ENCODE measurements at places on chromosomes 2 and 18.

GRCh38 chr2:20757405-20758090 lies 65.4 kb downstream of the LDAH start:
- DNase-seq: no peak

- DNase-seq: no peak
These were observed 53.1 kb downstream of the TMEM18 start for GRCh38 chr2:624096-624495.

DNA sequence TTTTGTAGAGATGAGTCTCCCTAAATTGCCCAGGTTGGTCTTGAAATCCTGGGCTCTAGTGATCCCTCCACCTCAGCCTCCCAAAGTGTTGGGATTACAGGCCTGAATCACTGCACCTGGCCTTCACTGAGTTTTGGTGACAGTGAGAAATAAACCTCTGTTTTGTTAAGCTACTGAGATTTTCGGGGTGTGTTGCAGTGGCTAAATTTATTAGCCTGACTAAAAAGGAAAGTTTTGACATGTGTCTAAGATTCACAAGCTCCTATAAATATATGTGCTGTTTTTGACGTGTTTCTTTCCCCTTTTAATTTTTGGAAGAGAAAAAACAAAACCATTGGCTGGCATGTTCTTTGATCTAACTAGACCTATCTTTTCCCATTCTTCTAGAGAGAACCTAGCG lies 190.5 kb upstream of the MC4R start:
- no peak for DNase-seq

DNA sequence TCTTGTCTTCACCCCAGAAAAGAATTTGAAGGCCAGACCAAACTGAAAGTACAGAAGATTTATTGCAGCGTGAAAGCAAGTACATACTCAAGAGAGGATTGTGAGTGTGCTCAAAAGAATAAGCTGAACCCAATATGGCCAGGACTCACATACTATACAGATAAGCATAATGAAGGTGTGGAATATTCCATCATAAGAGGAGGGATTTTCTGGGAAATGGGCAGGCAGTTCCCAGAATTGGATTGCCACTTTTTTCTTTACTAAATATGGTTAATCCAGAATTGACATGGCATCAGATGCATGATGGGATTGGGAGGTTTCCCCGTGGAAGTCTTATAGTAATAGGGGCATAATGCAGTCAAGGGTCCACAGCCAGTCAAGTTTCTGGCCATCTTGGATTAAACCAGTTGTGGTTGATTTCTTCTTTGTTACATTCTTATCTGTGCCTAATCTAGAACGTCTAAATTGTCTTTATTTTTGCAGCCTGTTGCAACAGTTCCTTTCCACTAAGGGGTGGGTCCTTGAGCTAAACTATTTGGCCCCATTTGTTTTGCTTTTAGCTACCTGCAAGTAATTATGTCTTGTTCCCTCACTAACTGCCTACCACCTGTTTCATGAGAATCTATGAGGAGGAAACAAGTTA lies 9.0 kb downstream of the SP140L start:
- no peak for DNase-seq

DNA sequence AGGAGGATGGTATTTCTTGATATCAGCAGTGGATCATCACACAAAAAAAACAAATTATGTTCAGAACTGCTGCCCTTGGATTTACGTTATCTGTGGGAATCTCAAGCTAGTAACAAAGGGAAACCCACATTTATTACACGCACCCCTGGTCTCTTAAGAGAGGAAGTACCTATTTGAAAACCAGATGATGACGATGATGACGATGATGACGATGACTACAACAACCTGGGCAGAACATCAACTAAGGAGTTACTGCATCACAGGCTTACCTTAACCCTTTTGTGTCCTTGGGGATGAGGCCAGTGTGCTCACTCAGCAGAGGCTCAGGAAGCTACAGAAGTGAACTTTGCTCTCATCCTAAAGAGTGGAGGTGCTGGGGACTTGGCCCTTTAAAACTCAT lies 169.4 kb downstream of the FSHR start:
- no peak for DNase-seq

- no peak for DNase-seq
These were observed 153.5 kb downstream of the PRPF40A start for GRCh38 chr2:152563764-152564163.

DNA sequence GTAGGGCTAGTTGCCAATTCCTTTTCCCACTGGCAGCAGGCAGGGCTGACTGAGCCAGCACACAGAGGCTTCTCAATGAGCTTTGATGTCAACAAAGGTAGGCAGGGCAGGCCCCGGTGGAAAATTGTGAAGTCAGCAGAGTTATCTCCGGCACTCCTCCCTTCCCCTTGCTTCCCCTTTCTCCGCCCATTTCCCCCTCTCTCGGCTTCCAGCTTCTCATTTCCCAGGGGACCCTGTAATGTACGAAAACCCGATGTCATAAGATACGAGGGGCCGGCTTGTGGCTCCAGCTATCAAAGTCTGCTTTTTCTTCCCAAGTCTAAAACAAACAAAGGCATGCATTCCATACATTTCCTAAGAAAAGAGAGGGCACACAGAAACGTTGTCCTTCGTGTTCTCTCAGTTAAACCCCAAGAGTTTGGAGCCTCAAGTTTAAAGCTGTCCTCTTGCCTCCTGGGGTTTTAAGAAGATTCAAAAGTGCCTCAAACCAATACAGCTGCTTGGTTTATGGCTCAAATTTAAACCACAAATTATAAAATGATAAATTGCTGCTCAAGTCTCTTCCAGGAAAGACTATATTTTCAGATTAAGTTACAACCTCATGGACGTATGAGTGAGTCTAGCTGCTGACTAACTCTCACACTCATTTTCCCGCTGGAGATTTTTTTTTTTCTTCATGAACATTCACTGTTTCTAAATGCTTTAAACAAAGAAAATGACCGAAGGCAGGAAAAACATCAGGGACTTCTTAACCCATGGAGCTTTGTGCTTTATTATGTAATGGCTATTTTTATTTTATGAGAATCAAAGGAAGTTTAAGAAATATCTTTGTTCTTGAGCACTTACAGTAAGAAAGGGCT lies 27.2 kb upstream of the EML4 start:
- no peak for DNase-seq

DNA sequence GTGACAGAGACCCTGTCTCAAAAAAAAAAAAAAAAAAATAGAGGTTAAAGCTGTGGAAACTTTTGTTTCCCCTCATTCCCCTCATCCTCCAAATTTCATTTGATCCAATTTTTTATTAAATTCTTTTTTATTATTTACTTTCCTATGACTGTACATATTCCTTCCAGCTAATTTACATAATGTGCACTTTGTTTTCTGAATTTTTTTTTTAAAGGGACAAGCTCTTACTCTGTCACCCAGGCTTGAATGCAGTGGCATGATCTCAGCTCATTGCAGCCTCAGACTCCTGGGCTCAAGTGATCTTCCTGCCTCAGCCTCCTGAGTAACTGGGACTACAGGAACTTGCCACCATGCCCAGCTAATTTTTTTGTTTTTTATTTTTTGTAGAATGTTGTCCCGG lies 10.3 kb downstream of the ANKAR start:
- DNase-seq: no peak

DNA sequence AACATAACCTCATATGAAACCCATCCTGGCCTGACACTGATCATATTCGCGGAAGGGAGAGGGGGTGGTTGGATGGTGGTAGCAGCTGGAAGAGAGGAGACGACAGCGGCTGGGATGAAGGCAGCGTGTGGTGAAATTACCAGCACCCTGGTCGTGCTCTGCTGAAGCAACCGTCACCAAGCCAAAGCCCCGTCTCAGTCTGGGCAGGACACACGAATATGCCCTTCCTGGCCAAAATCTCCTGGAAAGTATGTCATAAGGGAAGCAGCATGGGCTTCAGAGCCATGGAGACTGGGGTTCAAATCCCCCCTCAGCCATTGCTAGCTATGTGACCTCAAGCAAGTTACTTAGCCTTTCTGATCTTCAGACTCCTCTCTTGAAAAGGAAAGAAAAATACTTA lies 63.2 kb upstream of the CABLES1 start:
- no peak for DNase-seq

DNA sequence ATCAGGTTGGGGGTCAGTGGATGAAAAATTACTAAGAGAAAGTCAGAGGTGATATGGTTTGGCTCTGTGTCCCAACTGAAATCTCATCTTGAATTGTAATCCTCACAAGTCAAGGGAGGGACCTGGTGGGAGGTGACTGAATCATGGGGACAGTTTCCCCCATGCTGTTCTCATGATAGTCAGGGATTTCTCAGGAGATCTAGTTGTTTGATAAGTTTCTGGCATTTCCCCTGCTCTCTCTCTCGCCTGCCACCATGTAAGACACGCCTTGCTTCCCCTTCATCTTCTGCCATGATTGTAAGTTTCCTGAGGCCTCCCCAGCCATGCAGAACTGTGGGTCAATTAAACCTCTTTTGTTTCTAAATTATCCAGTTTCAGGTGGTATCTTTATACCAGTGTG lies 945.8 kb upstream of the CRIM1 start:
- no peak for DNase-seq

DNA sequence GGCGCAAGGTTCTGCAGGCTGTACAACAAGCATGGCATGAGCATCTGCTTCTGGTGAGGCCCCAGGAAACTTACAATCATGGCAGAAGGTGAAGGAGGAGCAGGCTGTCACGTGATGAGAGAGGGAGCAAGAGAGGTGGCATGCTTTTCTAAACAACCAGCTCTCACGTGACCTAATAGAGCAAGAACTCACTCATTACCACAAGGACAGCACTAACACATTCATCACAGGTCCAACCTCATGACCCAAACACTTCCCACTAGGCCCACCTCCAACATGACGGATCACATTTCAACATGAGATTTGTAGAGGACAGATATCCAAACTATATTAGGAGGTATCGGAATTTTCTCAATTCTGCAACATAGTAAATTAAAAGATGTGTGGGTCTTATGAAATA lies 108.8 kb upstream of the DLX2 start:
- DNase-seq: no peak

GRCh38 chr2:74690571-74690970 lies 36.5 kb downstream of the SEMA4F start:
- DNase-seq: peak; percentile 77

GRCh38 chr2:166042356-166042755 lies 85.5 kb downstream of the SCN1A start:
- DNase-seq: no peak

GRCh38 chr2:197152451-197153228 lies 157.9 kb downstream of the ANKRD44 start:
- DNase-seq: peak; percentile 40

- no peak for DNase-seq
These were observed 76.7 kb downstream of the FHOD3 start for GRCh38 chr18:36374262-36374661.

DNA sequence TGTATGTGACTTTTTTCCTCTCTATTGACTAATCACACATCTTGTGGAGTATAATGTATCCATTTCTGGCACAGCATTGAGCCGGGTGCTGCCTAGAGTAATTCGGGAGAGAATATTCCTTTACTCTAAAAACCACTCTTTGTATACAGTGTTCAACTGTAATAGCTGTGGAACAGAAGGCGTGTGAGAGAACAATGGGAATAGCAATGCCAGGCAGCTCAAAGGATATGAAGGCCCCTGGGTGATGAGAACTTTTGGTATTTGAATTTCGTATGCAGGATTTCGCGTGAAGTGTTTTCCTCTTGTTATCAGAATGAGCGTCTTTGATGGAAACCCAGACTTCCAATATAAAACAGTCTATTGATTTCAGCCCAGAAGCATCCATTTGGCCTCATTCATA lies 84.6 kb upstream of the MAP3K20 start:
- DNase-seq: no peak

- no peak for DNase-seq
These were observed 47.8 kb upstream of the AGAP1 start for GRCh38 chr2:235446082-235446481.

DNA sequence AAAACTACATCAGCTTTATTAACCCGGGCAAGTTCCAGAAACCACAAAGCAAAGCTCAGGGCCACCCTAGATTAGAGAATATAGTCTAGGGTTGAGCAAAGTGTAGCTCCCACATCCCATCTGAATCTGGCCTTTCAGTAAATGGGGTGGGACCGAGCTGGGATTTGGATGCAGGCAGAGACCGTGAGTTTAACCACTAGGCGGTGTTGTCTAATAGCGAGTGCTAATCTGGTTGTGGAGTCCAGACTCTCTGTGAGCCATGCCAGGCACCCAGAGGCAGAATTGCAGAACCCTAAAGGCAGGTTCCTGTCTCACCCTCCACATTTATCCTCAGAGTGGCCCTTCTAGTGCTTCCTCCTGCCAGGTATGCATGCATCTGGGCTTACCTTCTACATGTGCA lies 435.9 kb downstream of the TSN start:
- peak; percentile 41 for DNase-seq

- DNase-seq: no peak
These were observed 65.7 kb upstream of the RBM44 start for GRCh38 chr2:237732790-237733381.

DNA sequence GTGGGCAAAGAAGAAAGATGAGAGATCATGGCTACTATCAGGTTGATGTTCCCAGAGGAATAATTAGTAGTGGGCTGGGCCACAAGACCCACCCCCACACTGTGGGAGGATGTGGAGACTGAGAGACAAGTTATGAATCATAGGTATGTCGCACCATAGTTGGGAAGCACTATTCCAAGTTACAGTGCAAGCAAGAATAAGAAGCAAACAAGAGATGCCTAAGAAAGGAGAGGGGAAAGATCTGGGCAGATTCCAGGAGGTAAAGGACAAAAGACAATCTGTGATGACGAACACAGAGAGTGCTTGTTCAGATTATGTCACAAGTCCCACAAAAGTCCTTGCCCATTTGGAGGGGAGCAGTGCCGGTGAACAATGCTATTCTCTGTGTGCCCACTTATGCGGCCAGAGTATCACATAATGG lies 56.6 kb downstream of the FAM228A start:
- DNase-seq: no peak

- no peak for DNase-seq
These were observed 265.1 kb downstream of the RND3 start for GRCh38 chr2:150222379-150222778.

DNA sequence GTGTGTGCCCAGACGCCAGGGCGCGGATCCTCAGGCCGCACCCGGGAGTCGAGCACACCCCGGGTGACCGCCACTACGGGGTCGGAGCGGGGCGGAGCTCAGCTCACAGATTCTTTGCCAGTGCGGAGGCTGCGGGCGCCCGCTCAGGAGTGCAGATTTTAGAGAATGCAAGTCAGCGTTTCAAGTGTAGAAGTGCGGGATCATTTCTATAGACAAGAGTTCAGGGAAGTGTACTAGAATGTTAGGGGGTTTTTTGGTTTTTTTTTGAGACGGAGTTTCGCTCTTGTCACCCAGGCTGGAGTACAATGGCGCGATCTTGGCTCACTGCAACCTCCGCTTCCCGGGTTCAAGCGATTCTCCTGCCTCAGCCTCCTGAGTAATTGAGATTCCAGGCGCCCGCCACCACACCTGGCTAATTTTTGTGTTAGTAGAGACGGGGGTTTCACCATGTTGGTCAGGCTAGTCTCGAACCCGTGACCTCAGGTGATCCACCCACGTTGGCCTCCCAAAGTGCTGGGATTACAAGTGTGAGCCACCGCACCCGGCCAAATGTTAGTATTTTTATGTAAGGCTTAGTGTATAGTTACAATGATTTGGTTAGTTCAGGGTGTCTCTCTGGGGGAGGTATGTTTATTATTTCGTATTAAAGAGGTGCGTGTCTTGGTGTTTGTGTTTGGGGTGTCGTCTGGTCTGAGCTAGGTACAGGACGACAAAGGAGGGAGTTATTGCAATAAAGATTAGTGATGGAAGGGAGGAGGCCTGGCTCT lies 619 bp upstream of the FAM168B start:
- no peak for DNase-seq

GRCh38 chr18:48019557-48020325 lies 89.3 kb upstream of the SMAD2 start:
- DNase-seq: no peak

All from GM13977 (cell line).